ENCODE measurements at places on chromosomes 5 and 9.

- DNase-seq, result no peak
Observed at GRCh38 chr9:92616655-92617111, 53.2 kb downstream of the IPPK start.

DNA sequence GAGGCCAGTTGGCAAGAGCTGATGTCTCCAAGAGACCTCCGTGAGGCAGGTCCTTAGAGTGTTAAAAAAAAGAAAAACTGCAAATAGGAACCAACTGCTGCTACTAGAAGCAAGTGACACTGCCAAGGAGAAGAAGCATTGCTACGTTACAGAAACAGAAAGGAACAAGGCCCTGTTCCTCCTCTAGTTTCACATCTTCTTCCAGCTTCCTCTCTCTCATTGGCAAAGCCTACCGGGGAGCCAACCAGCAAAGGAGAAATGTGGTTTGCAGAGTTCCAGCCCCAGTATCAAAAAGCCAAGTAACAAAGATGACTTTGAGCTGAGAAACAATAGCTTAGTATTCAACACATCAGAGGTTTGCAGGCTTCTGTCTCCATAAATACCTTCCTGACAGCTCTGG lies 145.9 kb downstream of the PRELID2 start:
- DNase-seq, result no peak

- no peak for DNase-seq
Observed at GRCh38 chr9:114039484-114039883, 38.6 kb downstream of the AMBP start.

GRCh38 chr5:155507363-155507762 lies 493.8 kb downstream of the KIF4B start:
- no peak for DNase-seq

DNA sequence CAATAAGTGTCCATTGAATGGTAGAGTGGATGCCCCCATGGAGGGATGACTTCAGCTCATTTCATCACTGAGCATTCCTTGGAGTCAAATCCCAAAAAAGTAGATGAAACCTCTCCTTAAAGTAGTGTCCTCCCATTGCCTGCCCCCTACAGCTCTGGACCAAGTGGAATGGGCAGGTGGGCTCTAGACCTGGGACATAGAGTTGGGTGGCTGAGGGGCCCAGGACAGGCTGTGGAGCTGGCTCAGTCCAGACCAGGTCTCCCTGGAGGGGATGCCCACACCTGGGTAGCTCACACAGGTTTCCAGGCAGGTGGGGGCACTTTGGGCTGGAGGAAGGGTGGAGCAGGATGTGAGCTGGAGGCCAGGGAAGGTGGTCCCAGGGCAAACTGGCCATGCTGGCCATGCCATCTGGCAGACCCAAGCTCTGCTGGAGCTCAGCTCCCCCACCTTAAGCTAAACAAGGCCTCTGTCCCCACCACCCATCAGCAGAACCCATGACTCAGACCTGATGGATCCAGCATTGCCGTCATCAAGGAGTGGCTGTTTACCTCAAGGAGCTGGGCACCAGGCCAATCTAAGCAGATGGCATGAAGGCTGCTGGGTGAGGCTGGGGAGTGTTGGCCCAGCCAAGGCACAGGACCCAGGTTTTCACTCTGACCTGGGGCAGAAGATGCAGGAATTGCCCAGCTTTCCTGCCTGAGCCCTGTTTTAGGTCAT lies 6.2 kb upstream of the SPINK4 start:
- no peak for DNase-seq

GRCh38 chr9:7848498-7848897 lies 48.9 kb upstream of the DMAC1 start:
- no peak for DNase-seq

DNA sequence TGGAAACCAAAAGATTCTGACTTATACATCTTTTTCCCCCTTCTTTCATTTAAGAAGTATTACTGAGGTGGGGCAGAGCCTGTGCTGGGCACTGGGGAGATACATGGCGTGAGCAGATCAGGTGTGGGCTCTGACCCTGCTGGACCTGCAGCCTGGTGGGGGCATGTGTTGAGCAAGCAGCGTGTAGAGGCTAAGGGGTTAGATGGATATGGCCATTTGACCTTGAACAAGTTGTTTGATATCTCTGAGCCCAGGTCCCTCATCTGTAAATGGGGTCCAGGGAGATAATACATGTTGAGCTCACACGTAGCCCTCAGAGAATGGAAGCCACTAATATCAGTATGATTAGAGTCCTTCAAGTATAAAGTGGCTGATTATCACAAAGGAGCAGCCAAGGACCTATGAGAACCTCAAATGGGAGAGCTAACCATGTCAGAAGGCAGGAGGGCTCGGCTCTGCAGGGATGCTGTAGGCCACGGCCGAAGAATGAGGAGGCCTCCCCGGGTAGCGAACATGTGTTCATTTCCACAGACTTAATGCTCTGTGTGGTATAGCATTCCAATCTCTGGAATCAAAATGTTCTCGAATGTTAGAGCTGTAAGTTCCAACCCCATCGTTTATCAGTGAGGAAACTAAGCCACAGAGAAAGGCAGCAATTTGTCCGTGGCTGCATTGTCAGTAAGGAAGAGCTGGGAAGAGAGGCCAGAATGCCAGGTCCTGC lies 15.4 kb upstream of the ANGPTL2 start:
- DNase-seq, result no peak

GRCh38 chr5:150503977-150504620 lies 3.8 kb upstream of the NDST1 start:
- DNase-seq, result no peak

- peak; percentile 66 for DNase-seq
Observed at GRCh38 chr5:141001446-141001843, 35.2 kb downstream of the PCDHAC2 start.

DNA sequence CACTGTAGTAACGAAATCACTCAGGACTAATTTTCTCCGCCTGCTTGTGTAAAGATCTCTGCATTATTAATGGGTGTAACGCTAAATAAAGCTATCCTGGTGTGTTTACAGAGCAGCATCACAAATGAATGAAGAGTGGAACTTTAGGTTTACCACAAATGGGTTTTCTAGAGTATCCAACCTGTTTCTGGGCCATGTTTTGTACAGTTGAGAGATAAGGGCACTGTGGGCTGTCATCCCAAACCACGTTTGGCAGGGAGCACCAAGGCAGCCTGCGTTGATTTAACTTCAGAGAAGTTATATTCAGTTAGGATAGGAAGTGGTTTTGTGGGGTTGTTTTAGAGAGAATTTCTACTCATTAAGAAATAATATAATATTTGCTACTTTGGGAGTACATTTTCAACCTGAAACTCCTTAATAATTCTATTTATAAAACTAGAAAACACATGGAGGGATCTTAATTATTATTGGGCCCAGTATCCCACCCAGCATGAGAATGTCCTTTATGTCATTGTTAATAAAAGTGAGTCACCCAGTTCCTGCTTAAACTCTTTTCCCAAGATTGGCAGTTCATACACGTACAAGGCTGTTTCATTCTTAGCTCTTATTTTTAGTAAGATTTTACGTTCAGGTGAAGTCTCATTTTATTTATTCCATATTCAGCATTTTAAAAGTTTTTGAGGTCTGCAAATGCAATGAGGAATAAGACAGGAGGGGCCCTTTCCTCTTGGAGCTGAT lies 8.0 kb downstream of the KCNN2 start:
- DNase-seq, result no peak

- no peak for DNase-seq
Observed at GRCh38 chr5:111353035-111353434, 128.9 kb downstream of the CAMK4 start.

DNA sequence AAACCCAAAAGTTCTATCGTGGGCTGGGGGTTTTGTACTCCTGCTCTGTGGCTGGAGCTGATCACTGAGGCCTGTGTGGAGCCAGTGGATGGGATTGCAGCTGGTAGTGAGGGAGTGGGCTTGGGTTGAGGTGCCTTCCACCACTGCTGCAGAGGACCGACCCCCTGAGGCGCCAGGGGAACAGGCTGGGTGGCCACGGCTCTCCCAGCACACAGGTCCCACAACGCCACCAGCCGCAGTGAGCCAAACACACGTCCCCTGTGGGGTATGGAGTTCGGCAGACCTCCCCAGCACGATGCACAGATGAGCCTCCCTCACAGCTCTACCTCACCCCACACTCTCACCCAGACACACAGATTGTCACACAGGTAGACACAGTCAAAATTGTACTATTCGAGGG lies 109.1 kb downstream of the DAB2IP start:
- DNase-seq, result no peak

- DNase-seq, result no peak
Observed at GRCh38 chr9:78407636-78408312, 110.8 kb downstream of the PSAT1 start.

DNA sequence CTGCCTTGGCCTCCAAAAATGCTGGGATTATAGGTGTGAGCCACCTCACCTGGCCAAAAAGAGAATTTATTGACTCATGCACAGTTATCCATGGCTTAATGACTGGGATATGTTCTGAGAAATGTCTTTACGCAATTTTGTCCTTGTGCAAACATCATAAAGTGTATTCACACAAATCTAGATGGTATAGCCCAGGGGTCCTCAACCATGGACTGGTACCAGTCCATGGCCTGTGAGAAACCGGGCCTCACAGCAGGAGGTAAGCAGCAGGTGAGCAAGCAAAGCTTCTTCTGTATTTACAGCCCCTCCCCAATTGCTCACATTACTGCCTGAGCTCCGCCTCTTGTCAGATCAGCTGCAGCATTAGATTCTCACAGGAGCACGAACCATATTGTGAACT lies 12.4 kb upstream of the SIL1 start:
- no peak for DNase-seq

GRCh38 chr9:130321539-130321938 lies 56.0 kb downstream of the HMCN2 start:
- DNase-seq, result no peak

DNA sequence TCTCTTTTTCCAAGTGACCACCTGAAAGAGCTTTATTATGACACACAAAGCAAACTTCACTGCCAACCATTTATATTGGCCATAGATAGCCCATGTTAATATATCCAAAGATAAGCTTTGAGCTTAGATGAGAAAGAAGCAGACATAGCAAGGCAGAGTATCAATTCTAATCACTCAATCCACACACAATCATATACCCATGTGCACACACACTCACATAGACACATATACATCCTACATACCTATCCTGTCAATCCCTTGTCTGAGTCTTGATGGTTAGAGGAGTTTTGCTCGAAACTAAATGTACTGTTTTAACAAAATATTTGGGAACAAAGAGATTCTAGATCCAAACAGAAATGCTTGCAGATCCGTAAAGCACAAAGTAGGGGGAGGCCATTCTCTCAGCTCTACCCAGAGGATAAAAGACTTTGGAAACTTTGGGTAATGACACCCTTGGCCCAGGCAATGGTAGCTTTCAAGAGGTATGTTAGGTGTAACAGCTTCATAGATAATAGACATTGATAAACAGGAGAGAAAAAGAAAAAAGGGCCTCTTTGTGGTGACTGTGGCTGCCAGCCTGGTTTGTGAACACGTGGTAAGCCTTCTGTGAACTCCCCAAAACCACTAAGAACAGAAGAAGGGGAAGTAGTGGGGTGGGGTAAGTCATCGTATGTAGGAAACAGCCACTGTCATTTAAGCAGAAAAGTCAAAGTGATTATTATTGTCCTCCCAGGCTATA lies 121.6 kb downstream of the TLR4 start:
- DNase-seq, result no peak

- DNase-seq, result no peak
Observed at GRCh38 chr5:17042041-17042440, 106.0 kb upstream of the MYO10 start.

DNA sequence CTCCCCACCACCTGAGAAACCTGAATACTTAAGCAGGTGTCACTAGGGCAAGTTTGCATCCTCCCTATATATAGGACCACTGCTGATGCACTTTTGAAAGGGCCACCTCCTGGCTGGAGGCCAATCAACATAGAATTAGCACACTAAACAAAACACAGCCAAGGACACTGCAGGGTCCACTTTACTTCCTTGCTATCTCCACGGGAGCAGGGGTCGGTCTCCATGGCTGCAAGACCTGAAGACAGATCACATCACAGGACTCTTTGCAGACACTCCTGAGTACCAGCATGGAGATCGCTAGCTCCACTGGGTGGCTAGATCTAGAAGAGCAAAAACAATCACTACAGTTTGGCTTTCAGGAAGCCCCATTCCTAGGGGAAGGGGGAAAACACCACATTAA lies 72.3 kb downstream of the C9orf153 start:
- DNase-seq, result no peak

DNA sequence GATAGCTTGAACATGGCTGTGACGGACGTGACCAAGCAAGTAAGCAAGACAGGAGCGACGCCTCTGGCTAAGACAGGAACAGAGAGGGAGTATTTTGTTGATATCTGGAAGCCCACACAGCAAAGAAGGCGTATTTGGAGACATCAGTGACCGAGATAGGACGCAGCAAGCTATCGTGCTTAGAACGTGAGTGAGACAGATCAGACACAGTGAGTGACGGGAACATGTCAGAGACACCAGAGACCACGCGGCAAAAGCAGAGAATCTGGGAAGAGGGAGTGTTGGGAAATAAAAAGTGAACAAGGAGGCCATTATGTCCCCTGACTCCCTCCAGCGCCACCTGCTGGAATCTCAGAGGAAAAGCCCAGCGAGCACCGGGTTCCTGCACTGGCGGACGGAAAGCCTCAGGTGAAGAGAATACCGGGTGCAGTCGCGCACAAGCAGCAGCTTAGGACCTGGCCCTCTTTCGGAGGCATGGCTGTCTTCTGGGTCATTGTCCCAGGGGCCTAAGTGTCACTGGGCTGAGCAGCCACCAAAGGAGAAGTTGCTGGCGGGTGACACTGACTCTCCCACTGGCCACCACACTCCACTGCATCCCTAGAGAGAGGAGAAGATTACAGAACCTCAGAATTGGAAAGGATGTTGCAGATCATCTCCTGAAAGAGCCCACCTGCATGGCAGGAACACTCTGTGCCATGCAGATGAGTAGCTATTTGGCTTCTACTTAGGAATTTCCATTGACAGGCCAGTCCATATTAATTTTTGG lies 99.1 kb downstream of the FBXO38 start:
- peak; percentile 16 for DNase-seq

DNA sequence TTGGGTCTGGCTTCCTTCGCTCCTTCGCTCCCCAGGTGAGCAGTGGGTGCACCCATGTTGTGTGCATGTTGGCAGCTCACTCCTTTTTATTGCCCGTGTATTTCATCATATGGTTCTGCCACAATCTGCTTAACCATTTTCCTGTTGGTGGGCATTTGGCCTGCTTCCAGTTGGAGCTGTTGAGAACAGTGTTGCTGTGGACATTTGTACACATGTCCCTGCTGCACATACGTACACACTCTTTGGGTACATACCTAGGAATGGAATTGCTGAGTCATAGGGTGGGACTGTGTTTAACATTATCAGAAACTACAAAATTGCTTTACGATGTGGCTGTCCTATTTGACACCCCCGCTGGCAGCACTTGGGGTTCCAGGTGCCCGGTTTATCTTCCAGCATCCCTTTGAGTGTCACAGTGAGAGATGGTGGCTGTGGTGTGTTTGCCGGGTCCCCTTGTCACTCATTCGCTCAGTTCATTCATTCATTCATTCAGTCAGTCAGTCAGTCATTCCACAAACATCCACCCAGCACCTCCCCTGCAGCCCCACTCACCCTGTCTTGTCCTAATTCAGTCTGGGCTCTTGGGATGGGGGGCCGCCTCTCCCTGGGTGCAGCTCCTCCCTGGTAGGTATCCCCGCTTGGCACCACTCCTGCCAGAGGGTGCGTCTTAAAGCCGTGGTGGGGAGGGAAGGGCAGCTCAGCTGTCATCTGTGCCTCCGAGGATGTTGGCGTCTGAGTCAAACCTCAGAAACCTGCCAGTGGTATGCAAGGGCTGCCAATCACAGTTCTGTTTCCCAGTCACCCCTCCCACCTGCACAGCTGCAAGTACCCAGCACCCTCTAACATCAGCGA lies 7.9 kb upstream of the FIBCD1 start:
- no peak for DNase-seq

All from eye (tissue), 1 donor.